Temporal lobe (tissue), 4 donors: ENCODE measurements at places on chromosomes 7 and 10. TPM values are rescaled to one million over a fixed set of nuclear protein-coding genes. Genes with fewer than 3 reads are reported as not detected.

SVOPL gene
- 0.25 TPM for total RNA-seq

MALRD1 gene
- total RNA-seq, result 2.7 TPM

OSBPL3 gene
- total RNA-seq, result 3.9 TPM

OGDHL gene
- total RNA-seq, result 3.9 TPM

NAT16 gene
- 2.2 TPM for total RNA-seq

HYAL4 gene
- not detected for total RNA-seq

AKR1E2 gene
- total RNA-seq, result 25.6 TPM

FAM149B1 gene
- 18.9 TPM for total RNA-seq

SLC13A1 gene
- not detected for total RNA-seq

TLL2 gene
- 0.25 TPM for total RNA-seq

TFR2 gene
- 3.9 TPM for total RNA-seq

ABCC2 gene
- total RNA-seq, result 0.49 TPM

HSPA12A gene
- total RNA-seq, result 38.8 TPM

ACHE gene
- 16.7 TPM for total RNA-seq

WEE2 gene
- 0.49 TPM for total RNA-seq

CNTNAP2 gene
- 83.8 TPM for total RNA-seq

PON1 gene
- total RNA-seq, result not detected
